ENCODE measurements at places on chromosomes 6 and 20.

- H3K27me3 ChIP-seq = no peaks in the 10 kb centered on the region
- DNase-seq = no peak
- H3K4me1 ChIP-seq = peaks cover 1% of the 10 kb centered on the region
- no peak overlapping the region for H3K27ac ChIP-seq
- H3K4me3 ChIP-seq = no peak overlapping the region
- H3K36me3 ChIP-seq = no peaks in the 10 kb centered on the region
Measured at GRCh38 chr20:5065166-5065878, 54.4 kb downstream of the PCNA start.

- DNase-seq = no peak
- H3K4me1 ChIP-seq = peaks cover 81% of the 10 kb centered on the region
- H3K36me3 ChIP-seq = peaks cover 31% of the 10 kb centered on the region
- peak overlapping the region; percentile 97 for H3K4me3 ChIP-seq
- peak overlapping the region; percentile 100 for H3K27ac ChIP-seq
- H3K27me3 ChIP-seq = peaks cover 3% of the 10 kb centered on the region
Measured at GRCh38 chr6:142941018-142941417, 4.0 kb downstream of the HIVEP2 start.

DNA sequence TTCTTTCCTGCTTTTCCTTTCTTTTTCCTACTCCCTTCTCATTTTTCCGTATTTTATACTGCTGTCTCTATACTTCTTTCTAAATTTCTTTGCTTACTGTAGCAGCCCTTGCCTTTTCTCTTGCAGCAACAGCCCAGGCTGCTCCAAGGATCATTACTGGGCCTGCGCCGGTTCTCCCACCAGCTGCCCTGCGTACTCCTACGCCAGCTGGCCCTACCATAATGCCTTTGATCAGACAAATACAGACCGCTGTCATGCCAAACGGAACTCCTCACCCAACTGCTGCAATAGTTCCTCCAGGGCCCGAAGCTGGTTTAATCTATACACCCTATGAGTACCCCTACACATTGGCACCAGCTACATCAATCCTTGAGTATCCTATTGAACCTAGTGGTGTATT, 148.8 kb downstream of the QKI start:
- H3K27ac ChIP-seq = no peak overlapping the region
- no peak overlapping the region for H3K4me3 ChIP-seq
- H3K27me3 ChIP-seq = no peaks in the 10 kb centered on the region
- no peak for DNase-seq

DNA sequence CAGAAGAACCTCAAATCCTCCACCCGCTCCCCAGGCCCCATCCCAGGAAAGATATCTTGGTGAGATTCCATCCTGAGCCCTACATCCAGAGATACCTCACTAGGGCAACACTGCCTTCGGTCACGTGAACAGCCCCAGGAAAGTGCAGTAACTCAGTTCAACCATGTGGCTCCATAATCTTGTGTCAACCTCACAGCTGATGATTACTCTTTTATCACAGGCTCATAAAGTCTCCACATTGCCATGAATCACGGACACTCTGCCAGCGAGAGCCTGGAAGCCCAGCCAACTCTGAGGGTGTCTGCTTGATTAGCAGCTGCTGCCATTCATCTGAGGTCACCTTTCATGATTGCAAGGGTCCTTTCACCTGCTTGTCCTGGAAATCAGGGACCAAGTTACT, 175.8 kb upstream of the LRFN2 start:
- H3K27ac ChIP-seq = no peak overlapping the region
- no peaks in the 10 kb centered on the region for H3K36me3 ChIP-seq
- H3K4me1 ChIP-seq = no peaks in the 10 kb centered on the region
- no peak for DNase-seq
- H3K4me3 ChIP-seq = no peak overlapping the region

GRCh38 chr20:47188540-47188939, 168.0 kb downstream of the ZMYND8 start:
- peaks cover 6% of the 10 kb centered on the region for H3K4me1 ChIP-seq
- H3K27ac ChIP-seq = no peak overlapping the region
- no peak for DNase-seq
- H3K27me3 ChIP-seq = peaks cover 21% of the 10 kb centered on the region

GRCh38 chr6:167094820-167095637, 27.9 kb upstream of the CCR6 start:
- H3K36me3 ChIP-seq = no peaks in the 10 kb centered on the region
- H3K4me3 ChIP-seq = peak overlapping the region; percentile 57
- H3K27ac ChIP-seq = peak overlapping the region; percentile 87
- H3K4me1 ChIP-seq = peaks cover 76% of the 10 kb centered on the region
- no peak for DNase-seq

- peaks cover 13% of the 10 kb centered on the region for H3K4me1 ChIP-seq
- H3K36me3 ChIP-seq = peaks cover 18% of the 10 kb centered on the region
- H3K27me3 ChIP-seq = no peaks in the 10 kb centered on the region
- H3K4me3 ChIP-seq = peak overlapping the region; percentile 95
- H3K27ac ChIP-seq = peak overlapping the region; percentile 99
Measured at GRCh38 chr6:42783876-42784642, 2.2 kb downstream of the BICRAL start.

DNA sequence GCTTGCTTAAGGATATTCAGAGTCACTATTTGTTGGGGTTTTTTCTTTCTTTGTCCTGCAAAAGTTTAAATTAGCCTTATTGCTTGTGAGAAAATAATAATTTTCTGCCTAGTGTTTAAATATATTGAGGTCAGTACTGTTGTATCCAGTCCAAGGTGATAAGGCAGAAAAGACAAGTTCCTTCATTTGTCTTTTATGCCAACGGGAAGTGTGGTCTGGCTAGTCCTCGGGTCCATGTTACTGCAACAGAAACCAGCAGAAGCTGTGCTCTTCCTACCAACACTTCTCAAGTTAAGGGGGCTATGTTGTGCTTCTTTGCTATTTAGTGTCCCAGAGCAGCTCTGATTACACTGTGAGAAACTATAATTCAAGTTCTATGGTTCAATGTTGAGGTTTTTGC, 301.1 kb downstream of the TBC1D7 start:
- H3K27me3 ChIP-seq = peaks cover 10% of the 10 kb centered on the region
- no peak overlapping the region for H3K27ac ChIP-seq
- H3K4me3 ChIP-seq = no peak overlapping the region
- H3K36me3 ChIP-seq = no peaks in the 10 kb centered on the region

DNA sequence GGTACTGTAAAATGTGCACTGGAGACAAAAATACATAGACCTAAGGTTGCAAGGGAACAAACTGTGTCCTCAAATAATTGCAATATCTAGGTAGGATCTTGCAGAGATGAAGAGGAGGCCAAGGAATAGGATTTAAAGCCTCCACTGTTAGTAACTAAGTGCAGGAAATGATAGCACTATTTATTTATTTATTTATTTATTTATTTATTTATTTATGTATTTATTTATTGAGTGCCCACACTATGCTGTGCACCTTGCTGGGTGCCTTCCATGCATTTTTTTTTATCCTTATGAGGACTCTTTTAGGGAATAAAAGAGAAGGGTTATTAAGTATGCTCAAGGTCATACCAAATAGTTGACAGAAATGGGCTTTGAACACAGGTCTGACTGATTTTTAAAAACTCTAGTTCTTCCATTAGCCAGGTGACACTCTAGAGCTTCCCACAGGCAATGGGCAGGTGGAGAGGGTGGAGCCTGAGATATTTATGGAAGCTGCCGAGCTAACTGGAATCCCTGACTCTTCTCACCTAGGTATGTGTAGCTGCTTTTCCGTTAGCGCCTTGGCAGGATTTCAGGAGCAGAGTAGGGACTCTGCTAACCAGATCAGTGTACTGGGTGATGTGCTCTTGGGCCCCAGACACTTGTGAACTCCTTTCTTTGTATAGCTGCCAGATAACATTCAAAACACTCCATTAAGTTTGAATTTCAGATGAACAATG, 12.8 kb upstream of the NUP153 start:
- no peak overlapping the region for H3K27ac ChIP-seq
- DNase-seq = no peak
- H3K36me3 ChIP-seq = no peaks in the 10 kb centered on the region
- peaks cover 10% of the 10 kb centered on the region for H3K4me1 ChIP-seq
- H3K4me3 ChIP-seq = no peak overlapping the region
- H3K27me3 ChIP-seq = no peaks in the 10 kb centered on the region

- H3K4me3 ChIP-seq = no peak overlapping the region
- H3K4me1 ChIP-seq = no peaks in the 10 kb centered on the region
- no peak overlapping the region for H3K27ac ChIP-seq
- DNase-seq = no peak
Measured at GRCh38 chr20:9253006-9253539, 184.2 kb downstream of the PLCB4 start.

- H3K4me1 ChIP-seq = peaks cover 3% of the 10 kb centered on the region
- H3K4me3 ChIP-seq = no peak overlapping the region
- DNase-seq = no peak
- no peaks in the 10 kb centered on the region for H3K27me3 ChIP-seq
- no peak overlapping the region for H3K27ac ChIP-seq
- H3K36me3 ChIP-seq = peaks cover 15% of the 10 kb centered on the region
Measured at GRCh38 chr6:155351273-155352129, 37.2 kb upstream of the TFB1M start.

- no peaks in the 10 kb centered on the region for H3K36me3 ChIP-seq
- H3K27ac ChIP-seq = no peak overlapping the region
- no peak for DNase-seq
- H3K4me3 ChIP-seq = no peak overlapping the region
- no peaks in the 10 kb centered on the region for H3K27me3 ChIP-seq
Measured at GRCh38 chr20:48262466-48262865, 477.2 kb upstream of the SULF2 start.

DNA sequence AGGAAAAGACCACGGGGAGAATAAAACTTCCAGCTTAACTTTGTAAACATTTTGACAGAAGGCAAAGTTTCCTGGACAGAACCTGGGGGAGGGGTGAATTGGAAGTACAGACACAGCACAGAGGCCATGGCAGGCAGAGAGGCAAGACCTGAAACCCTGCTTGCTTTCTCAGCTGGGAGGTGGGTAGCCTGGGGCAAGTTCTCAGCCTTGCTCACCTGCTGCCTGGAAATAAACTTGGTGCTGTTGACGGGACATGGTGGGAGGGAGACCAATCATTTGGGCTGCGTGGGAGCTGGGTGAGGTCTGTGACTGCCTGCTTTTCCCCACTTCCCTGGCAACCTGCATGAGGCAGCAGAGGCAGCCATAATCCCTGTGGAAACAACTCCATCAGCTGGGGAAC, 221.3 kb downstream of the MOXD1 start:
- no peaks in the 10 kb centered on the region for H3K4me1 ChIP-seq
- no peak overlapping the region for H3K4me3 ChIP-seq
- H3K27ac ChIP-seq = no peak overlapping the region

- H3K27me3 ChIP-seq = peaks cover 35% of the 10 kb centered on the region
- no peak overlapping the region for H3K27ac ChIP-seq
- H3K4me3 ChIP-seq = no peak overlapping the region
- DNase-seq = no peak
- H3K36me3 ChIP-seq = no peaks in the 10 kb centered on the region
Measured at GRCh38 chr6:19802656-19803055, 34.5 kb upstream of the ID4 start.

GRCh38 chr6:127923135-127923534, 22.3 kb upstream of the THEMIS start:
- H3K27ac ChIP-seq = peak overlapping the region; percentile 73
- peak overlapping the region; percentile 44 for H3K4me3 ChIP-seq
- peaks cover 17% of the 10 kb centered on the region for H3K36me3 ChIP-seq
- peaks cover 74% of the 10 kb centered on the region for H3K4me1 ChIP-seq

DNA sequence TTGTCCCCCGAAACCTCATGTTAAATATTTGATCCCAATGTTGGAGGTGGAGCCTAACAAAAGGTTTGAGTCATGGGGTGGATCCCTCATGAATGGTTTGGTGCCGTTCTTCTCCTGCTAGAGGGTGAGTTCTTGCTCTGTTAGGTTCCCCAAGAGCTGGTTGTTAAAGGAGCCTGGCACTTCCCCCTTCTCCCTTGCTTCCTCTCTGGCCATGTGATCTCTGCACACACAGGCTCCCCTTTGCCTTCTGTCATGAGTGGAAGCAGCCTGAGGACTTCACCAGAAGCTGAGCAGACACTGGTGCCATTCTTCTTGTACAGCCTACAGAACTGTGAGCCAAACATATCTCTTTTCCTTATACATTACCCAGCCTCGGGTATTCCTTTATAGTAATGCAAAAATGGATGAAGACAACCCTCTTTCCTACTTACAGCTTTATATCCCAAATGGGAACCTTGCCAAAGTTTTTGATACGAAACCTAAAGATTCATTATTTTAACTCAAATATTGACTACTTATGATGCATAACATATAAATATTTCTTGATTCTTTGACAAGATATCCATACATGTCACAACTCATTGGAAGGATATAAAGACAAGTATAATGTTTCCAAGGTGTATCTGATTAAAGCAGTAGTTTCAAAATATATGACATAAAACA, 61.0 kb downstream of the RNF182 start:
- no peaks in the 10 kb centered on the region for H3K36me3 ChIP-seq
- no peaks in the 10 kb centered on the region for H3K4me1 ChIP-seq
- DNase-seq = no peak
- no peak overlapping the region for H3K4me3 ChIP-seq

- no peak overlapping the region for H3K27ac ChIP-seq
- no peak overlapping the region for H3K4me3 ChIP-seq
- no peak for DNase-seq
- no peaks in the 10 kb centered on the region for H3K27me3 ChIP-seq
- no peaks in the 10 kb centered on the region for H3K36me3 ChIP-seq
Measured at GRCh38 chr6:120348926-120349325, 985.4 kb downstream of the TBC1D32 start.

- no peaks in the 10 kb centered on the region for H3K36me3 ChIP-seq
- no peak overlapping the region for H3K4me3 ChIP-seq
- H3K27me3 ChIP-seq = no peaks in the 10 kb centered on the region
- no peak overlapping the region for H3K27ac ChIP-seq
- peaks cover 12% of the 10 kb centered on the region for H3K4me1 ChIP-seq
Measured at GRCh38 chr20:50722424-50723155, 8.8 kb upstream of the PARD6B start.

- no peak overlapping the region for H3K27ac ChIP-seq
- H3K36me3 ChIP-seq = peaks cover 63% of the 10 kb centered on the region
- peaks cover 77% of the 10 kb centered on the region for H3K4me1 ChIP-seq
Measured at GRCh38 chr20:38835792-38836191, 30.3 kb downstream of the PPP1R16B start.

DNA sequence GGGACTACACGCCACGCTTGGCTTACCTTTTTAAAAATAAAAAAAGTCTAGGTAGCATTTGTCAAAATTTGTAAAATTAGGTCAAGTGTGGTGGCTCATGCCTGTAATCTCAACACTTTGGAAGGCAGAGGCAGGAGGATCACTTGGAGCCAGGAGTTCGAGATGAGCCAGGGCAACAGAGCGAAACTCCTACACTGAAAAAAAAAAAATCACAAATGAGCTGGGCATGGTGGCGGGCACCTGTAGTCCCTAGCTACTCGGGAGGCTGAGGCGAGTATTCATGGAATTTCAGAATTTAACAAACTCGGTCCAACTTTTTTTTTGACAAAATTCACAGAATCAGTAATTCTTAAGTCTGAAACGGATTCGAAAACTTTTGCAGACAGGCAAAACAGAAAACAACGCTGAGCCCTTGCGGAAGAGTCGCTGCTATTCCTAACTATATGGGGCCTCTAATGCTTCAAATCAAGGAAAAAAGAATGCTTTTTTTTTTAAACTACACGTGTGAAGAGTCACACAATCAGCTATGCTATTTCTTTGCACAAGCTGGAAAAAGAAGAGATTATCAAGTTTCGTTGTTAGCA, 62.9 kb downstream of the GTF2H5 start:
- DNase-seq = no peak
- no peaks in the 10 kb centered on the region for H3K27me3 ChIP-seq
- no peaks in the 10 kb centered on the region for H3K36me3 ChIP-seq
- peak overlapping the region; percentile 78 for H3K27ac ChIP-seq
- peaks cover 31% of the 10 kb centered on the region for H3K4me1 ChIP-seq

GRCh38 chr6:122749451-122750050, 30.0 kb upstream of the FABP7 start:
- H3K4me3 ChIP-seq = no peak overlapping the region
- H3K36me3 ChIP-seq = no peaks in the 10 kb centered on the region
- peaks cover 27% of the 10 kb centered on the region for H3K4me1 ChIP-seq
- H3K27me3 ChIP-seq = no peaks in the 10 kb centered on the region
- no peak overlapping the region for H3K27ac ChIP-seq
